ENCODE measurements at places on chromosomes 1 and 21. TPM values are rescaled to one million over a fixed set of nuclear protein-coding genes. Genes with fewer than 3 reads are reported as not detected.

DNA sequence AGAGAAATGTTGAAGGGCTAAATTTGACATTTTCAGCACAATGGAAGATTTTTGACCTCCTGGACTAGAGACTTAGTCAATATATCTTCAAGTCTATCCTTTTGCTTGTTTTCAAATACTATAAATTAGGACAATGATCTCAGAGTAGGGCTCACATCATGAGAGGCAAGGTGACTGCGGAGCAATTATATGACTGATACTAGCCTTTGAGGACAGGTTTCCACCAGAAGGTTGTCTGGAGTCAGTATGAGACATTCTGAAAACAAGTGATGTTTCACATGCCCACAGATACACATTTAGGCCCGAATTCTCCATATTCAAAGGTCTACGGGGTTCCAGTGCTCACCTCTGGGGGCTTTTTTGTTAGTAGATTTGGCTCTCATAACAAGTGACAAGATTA, 142.3 kb upstream of the SAMSN1 start:
- no peak for DNase-seq

DNA sequence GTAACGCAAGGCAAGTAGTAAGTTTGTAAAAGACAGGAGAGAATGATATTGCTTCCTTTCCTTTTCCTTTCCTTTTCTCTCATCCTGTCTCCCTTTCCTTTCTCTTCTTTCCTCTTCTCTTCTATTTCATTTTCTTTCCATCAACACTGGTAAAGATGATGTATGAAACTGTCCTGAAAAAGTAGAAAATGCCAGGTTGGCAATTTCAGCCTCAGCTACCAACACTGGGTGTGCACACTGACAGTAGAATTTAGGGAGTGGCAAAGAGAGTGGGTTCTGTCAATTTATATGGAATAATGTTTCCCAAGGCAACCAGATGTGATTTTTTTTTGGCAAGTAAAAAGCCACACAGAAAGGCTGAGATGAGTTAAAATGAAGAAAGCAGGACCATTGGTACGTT, 155.7 kb upstream of the ZRANB2 start:
- DNase-seq, result no peak

DNA sequence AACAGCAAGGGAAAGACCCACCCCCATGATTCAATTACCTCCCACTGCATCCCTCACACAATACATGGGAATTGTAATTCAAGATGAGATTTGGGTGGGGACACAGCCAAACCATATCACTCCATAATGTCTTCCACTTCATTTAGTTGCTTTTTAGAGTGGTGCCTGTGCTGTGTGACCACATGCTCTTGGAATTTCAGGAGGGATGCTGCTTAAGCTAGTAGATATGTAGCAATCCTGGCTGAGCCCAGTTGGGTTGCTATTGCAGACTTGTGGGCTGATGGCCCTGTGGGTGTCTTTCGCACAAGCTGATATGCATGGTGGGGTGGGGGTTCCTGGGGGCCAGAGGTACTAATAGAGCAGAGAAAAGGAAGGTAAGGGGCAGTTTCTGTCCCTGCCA, 160.4 kb upstream of the SYT6 start:
- DNase-seq, result no peak

GRCh38 chr1:109040627-109040988, 1.3 kb downstream of the WDR47 start:
- no peak for DNase-seq

DNA sequence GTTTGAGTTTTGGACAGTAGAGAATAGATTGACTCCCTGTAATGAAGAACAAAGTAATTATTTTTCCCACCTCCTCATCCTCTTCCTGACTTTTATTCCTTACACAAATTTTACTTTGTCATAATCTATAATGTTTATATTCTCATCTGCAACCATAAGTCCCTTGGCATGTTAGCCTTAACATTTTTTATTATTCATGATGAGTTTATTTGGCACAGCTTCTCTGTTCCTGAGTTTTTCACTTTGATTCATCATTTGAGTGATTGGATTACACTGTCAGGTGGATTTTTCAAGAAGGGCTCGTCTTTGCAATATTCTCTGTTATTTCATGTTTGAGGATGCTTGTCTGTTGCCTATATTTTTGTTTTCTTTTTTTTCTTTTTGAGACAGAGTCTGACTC, 35.7 kb downstream of the TNFRSF8 start:
- DNase-seq, result no peak

DNA sequence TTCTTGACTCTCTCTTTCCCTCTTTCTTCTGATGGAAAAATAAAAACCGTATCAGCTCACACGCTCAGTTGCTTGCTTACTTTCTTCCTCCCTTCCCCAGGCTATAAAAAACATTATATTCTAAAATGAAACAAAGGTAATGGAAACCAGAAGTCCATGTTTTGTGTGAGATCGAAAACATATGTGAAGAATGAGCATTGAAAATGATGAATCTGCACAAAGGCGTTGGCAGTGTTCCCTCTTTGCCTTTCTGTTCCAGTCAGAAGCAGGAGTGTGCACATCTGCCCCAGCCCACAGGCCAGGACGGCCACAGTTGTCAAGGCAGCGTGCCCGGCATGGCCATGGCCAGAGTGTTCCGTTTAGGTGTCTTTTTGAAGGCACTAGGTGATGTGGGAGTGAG, 185.3 kb upstream of the USP24 start:
- DNase-seq, result no peak

GRCh38 chr1:187143783-187144182, 315.0 kb downstream of the PLA2G4A start:
- DNase-seq, result no peak

- no peak for DNase-seq
Measured at GRCh38 chr1:202540014-202540413, 170.2 kb downstream of the SYT2 start.

- DNase-seq, result no peak
Measured at GRCh38 chr1:38296047-38296446, 249.5 kb upstream of the POU3F1 start.

DNA sequence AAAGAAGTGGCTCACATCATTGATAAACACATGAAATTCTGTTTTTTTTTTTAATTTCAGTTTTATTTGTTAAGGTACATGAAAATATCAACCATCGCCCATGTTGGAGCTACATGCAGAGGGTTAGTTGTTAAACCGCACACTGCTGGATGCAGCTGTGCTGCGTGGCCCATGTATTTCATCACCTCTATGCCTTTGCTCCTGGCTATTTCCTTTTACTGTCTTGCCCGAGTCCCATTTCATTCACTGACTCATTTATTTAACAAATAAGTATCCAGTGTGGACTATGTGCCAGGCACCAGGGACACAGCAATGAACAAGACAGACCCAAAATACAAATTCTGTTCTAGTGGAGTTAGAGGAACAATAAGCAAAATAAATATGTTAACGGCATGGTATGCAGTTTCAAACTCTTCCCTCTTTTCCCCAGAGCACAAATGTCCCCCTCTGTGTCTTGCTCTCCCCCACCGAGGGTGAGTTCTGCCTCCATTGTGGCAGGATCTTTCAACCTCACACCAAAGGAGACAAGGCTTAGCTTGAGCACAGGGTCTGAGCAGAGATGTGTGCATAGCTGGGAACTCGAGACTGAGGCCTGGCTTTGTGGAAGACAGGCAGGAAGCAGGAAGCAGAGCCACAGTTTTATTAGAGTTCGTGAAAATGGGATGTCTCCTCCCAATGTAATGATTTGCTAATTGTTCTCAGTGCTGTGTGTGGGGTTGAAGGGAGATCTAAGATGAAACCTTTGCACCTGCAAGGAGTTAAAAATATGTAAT, 44.6 kb downstream of the MAN1C1 start:
- DNase-seq, result peak; percentile 58

- no peak for DNase-seq
Measured at GRCh38 chr1:18463984-18464664, 16.6 kb upstream of the KLHDC7A start.

- no peak for DNase-seq
Measured at GRCh38 chr1:232355162-232356006, 274.5 kb downstream of the SIPA1L2 start.

GRCh38 chr1:43152866-43153265, 19.2 kb downstream of the EBNA1BP2 start:
- DNase-seq, result no peak

GRCh38 chr1:10200620-10201019, 9.8 kb upstream of the KIF1B start:
- DNase-seq, result no peak

DNA sequence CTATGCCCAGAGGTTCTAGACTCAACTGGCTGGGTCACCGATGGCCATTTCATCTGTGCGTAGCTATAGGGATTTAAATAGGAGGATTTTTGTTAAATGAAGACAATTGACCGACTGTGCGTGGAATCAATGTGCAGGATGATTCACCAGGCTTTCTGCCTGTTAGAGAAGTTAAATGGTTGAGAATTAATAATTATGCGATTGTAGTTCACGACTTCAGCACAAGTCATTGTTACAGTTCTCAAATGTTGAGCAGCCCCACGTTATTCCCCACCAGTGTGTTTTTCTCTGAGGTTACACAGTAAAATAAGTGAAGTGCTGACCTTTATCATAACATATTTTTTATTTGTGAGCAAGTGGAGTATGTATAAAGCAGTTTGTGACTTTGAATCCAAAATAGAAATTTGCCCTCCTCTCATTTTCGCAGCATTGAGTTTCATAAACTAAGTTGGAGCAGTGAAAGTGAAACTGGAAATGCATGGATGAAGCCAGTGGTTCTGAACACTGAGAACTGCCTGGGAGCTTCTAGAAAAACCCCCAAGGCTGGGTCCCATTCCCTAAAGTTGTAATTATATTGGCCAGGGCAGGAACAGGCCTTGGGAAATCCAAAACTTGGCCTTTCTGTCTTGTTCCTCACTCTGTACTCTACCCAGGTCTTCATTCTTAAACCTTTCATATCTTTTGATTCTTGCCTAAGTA, 102.6 kb downstream of the GALNT2 start:
- DNase-seq, result no peak

DNA sequence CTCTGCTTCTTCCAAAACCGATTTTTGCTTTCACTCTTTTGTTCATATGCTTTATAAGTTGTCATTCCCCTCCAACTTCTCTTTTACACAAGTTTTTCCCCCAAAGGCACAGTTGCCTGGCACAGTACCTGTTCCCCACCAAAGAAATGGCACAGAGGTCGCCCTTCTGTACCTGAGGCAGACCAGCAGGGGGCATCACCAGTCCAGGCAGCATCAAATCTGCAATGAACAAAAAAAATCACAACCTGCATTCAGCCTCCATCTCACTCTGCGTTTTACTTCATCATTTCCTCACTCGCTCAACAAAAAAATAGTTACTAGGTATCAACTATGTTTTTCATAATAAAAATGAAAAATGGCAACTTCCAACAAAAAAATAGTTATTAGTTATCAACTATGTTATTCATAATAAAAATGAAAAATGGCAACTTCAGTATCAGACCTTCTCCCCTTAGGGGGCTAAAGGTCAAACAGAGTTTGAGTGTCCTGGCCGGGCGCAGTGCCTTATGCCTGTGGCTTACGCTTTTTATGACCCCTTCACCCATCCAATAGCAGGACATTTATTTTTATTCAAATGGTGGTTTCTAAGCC, 4.1 kb downstream of the EIF2D start:
- peak; percentile 67 for DNase-seq

DNA sequence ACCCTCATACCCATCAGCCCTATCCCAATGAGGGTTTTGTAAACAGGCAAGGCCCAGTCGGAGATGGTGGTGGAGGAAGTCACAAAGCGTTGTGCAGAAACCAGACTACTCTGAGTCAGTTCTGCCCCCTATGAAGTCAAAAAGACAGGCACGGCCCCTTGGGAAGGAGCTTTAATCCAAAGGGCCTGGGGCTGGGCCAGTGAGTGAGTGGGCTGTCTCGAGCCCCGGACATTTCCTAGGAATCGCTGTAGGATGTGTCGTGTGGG, 442 bp upstream of the AHCYL1 start:
- no peak for DNase-seq

DNA sequence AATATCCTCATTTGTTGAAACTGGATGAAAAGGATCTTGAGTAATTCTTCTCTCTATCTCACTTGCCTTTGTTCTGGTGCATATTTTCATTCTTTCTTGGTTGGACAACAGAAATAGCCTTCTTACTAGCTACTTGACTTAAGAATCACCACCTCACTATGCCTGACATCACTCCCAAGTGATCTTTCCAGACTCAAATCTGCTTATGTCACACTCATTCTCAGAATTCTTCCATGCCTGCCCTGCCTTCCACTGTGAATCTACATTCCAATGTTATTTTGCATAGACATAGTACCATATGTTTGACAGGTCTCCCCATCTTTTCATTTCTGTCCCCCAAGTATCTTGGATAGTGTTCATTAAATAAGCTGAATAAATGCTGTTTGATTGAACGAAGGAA, 78.5 kb upstream of the DPYD start:
- no peak for DNase-seq

DNA sequence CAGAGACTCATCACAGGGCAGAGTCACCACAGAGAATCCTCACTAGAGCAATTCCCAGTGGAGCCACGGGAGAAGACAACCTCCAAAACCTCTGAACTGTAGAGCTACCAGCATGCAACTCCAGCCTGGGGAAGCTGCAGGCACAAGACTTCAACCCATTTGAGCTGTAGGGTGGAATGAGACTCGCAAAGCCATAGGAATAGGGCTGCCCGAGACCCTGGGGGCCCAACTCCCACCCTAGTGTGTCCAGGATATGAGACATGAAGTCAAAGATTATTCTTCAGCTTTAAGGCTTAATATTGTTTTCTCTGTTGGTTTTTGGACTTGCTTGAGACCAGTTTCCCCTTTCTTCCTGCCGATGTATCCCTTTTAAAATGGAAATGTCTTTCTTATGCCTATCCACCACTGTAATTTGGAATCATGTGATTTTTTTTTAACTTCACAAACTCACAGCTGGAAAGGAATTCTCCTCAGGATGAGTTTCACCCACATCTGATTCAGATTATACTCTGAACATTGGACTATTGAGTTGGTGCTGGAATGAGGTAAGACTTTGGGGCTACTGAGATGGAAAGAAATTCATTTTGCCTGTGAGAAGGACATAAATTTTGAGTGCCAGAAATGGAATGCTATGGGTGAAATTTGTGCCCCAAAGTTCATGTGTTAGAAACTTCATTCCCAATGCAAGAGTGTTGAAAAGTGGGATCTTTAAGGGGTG, 59.6 kb upstream of the ST6GALNAC5 start:
- DNase-seq, result no peak

- DNase-seq, result no peak
Measured at GRCh38 chr1:14899686-14900085, 253.9 kb upstream of the TMEM51 start.

GRCh38 chr1:155649676-155650075, 38.9 kb downstream of the YY1AP1 start:
- DNase-seq, result no peak

SEC16B gene
- total RNA-seq, result 0.67 TPM

ALX3 gene
- total RNA-seq, result not detected

CD1B gene
- not detected for total RNA-seq

FCRLB gene
- total RNA-seq, result 0.19 TPM

CYYR1 gene
- total RNA-seq, result 25.7 TPM

AXDND1 gene
- total RNA-seq, result 0.77 TPM

OR2L13 gene
- not detected for total RNA-seq

ADORA1 gene
- total RNA-seq, result 3.2 TPM

KRTAP6-3 gene
- not detected for total RNA-seq

All from neural progenitor cell (in vitro differentiated cells).